ENCODE measurements at places on chromosomes 7 and 10. TPM values are rescaled to one million over a fixed set of nuclear protein-coding genes. Genes with fewer than 3 reads are reported as not detected.

DNA sequence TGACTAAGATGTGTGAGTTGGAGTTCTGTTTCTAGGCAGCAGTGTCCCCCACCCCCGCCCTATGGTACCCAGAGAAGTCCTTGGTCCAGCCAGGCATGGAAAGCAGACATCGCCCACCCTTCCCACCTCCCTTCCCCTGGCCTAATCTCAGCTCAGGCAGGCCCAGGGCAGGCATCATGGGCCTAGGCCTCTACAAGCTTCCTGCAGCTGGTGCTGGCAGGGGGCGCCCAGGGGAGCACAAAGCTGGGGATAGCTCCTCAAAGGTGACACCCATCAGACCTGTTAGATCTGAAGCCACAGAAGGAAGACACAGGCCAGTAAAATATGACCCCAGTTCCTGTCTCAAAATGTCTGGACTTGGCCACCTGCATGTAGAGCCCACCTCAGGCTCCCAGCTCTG is 18.9 kb upstream of the UNC5B start:
- no peak for DNase-seq

- DNase-seq, result peak; percentile 28
Observed at GRCh38 chr7:94335586-94335985, 59.1 kb upstream of the COL1A2 start.

GRCh38 chr10:34206935-34207268 is 608.2 kb downstream of the PARD3 start:
- no peak for DNase-seq

SMKR1 gene
- 17.1 TPM for total RNA-seq

SDK1 gene
- total RNA-seq, result 1.5 TPM

Data from MCF 10A (cell line).